ENCODE measurements at places on chromosomes 2 and 18.

- no peak for DNase-seq
Observed at GRCh38 chr18:57544936-57545660, 41.4 kb downstream of the FECH start.

GRCh38 chr18:50006470-50007046 lies 188.4 kb downstream of the MYO5B start:
- no peak for DNase-seq

- DNase-seq = peak; percentile 78
Observed at GRCh38 chr2:231701456-231702373, 6.6 kb upstream of the PTMA start.

DNA sequence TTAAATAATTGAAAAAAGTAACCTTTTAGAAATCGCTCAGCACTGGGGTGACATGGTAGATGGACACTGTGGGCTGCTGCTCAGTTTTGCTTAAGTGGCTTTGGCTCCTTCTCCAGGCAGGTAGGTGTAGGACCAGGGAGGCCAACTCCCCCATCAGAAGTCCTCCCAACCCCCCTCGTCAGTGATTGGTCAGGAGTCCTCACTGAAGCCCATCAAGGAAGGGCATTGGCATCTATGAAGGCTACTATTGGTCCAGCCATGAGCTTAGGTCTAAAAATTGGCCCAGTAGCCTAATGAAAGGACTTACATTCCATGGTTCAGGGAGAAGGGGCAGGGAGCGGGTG lies 34.7 kb downstream of the ST3GAL5 start:
- no peak for DNase-seq

DNA sequence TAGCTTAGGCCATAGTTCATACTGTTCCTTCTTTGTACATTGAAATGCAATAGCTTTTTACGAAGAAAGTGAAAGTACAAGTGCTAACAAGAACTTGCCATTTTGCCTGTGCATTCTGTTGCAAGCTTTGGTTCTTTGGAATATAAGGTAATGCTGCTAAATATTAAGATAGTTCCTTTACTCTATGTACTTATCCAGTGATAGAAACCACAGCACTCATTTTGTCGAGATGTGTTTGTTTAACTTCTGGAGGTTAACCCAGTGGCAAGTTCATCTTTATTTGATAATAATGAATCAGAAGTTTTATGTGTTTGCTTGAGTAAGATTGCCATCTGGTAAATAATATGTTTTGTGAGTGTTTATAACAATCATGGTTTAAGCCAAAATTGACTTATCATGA lies 373.1 kb upstream of the FANCL start:
- DNase-seq = no peak

- no peak for DNase-seq
Observed at GRCh38 chr2:109686921-109687320, 72.8 kb downstream of the SOWAHC start.

- DNase-seq = no peak
Observed at GRCh38 chr2:218722876-218723785, 12.5 kb downstream of the TTLL4 start.

DNA sequence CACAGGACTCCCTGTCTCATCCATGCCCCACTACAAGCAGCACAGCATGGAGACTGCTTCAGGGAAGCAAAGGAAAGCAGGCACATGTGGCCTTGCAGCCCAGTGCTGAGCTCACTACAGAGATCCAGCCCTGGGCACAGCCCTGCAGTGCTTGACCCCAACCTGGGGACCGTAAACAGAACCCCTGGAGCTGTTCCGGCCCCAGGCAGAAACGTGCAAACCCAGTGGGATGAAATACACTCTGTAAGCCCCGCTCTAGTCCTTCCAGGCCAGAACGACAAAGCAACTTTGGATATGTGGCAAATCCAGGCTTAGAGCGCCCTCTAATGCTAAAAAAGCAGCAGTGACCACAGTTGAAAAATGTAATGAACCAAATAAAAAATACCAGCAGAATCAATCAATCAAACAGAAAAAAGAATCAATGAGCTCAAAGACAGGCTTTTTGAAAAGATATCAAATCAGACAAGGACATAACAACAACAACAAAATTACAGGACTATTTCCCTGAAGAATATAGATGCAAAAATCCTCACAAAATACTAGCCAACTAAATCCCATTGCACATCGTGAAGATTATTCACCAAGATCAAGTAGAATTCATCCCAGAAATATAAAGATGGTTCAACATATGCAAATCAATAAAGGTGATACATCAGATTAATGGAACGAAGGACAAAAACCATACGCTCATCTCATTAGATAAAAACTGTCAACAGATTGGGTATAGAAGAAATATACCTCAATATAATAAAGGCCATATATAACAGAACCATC lies 45.6 kb downstream of the ZNF519 start:
- peak; percentile 4 for DNase-seq

DNA sequence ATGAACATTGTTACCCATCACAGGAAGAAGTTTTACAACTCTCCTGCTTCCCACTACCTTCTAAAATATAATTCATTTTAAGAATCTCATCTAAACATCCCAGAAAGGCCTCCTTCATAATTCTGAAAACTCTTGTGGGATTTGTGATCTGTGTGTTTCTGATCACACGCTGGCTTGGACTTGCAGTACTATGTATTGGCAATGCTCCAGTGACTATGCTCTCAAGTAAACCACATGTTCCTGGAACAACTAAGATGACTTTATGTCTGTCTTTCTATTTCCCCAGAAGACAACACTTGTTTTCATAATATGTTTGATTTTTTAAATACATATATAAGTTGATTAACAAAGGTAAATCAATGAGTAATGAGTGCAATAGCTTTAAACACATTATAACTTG lies 376.6 kb upstream of the NETO1 start:
- DNase-seq = peak; percentile 8

DNA sequence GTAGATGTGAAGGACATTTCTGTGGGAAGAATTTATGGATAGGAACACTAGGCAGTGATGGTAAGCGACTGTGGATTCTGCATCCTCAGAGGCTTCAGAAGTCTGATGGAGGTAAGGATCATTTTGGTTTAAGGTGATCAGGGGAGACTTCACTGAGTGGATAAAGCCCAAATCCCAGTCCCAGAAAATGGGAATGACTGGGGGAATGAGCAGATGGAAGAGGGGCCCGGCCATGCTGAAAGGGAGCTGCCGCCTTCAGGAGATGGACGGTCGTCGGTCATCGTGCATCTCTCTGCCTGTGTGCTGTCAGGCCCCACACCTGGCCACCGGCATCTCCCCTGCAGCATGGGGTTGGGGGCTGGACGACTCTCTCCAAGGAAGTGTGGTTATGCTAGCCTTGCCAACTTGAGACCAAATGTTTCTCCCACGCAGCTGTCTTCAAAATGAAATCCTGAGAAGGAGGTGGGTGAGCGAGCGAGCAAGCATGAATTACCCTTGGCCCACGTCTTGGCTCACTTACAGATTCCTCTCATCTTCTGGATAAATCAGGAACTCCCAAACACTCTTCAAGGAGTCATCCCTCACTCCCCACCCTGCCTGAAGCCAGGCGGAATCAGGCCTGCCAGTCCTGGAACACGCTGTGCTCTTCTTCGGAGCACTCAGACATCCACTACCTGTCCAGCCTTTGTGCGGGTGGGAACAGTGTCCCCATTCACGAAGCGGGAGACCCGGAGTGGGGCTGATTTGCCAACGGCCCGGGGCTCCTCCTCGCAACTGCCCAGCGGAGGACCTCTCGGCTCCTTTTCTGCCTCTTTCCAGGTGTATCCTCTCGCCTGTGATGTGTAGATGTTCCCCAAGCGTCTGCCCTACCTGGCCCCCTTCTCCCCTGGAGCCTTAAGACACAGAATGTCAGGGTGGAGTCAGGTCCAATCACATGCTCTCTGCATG lies 85.6 kb downstream of the PRKCE start:
- no peak for DNase-seq

GRCh38 chr2:205245001-205245400 lies 437.3 kb upstream of the NRP2 start:
- DNase-seq = no peak

- no peak for DNase-seq
Observed at GRCh38 chr2:127628767-127629614, 17.0 kb upstream of the GPR17 start.

- DNase-seq = no peak
Observed at GRCh38 chr2:20953146-20953824, 90.6 kb downstream of the APOB start.

- no peak for DNase-seq
Observed at GRCh38 chr18:35807811-35808335, 164.6 kb upstream of the RMP24 start.

- no peak for DNase-seq
Observed at GRCh38 chr2:2935445-2936149, 442.0 kb downstream of the EIPR1 start.
